ENCODE measurements at places on chromosomes 5 and 9.

DNA sequence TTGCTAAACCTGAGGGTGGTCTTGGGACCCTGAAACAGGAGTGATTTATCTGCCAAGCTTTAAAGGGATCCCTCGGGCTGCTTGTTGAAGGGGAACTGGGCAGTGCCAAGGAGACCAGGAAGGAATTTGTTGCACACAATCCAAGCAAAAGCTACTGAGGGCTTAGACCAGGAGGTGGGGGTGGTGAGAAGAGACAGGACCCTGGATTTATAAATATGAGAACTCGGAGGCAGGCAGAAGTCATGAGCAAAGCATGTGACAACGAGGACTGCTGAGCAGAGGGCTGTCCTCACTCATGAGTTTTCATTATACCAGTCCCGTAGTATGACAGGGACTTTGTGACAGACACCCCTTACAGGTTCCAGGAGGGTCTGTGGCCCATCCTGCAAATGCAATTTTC, 237.3 kb downstream of the DRD1 start:
- DNase-seq, result no peak

DNA sequence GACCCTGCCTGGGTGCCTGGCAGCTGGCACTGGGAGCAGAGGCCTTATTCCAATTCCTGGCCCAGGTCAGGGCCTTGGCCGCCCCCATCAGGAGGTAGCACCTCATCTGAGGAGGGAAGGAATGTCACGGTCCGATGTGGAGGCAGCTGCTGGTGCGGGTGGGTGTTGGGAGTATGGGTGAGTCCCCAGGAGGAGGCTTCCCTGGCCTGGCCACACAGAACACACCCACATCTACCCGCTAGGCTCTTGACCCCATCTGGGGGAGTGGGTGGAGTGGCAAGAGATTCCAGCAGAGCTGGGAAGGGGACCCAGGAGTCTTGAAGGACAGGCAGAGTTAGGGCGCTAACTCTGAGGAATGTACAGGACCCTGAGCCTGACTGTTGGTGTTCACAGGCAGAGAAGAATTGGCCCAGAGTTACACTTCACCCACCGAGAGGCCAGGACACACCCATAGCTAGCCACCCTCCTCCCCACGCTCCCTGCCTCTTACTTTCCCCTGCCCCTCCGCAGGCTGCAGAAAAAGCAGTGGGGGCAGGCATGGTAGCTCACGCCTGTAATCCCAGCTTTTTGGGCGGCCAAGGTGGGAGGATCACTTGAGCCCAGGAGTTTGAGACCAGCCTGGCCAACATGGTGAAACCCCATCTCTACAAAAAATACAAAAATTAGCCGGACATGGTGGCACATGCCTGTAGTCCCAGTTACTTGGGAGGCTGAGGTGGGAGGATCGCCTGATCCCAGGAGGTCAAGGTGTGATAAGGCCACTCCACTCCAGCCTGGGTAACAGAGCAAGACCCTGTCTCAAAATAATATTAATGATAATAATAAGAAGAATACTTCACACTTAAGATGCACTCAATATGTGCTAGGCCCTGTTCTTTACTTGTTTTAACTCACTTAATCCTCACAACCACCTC, 6.0 kb downstream of the OLFML2A start:
- no peak for DNase-seq

- DNase-seq, result no peak
Observed at GRCh38 chr5:156798201-156798600, 51.9 kb upstream of the PPP1R2B start.

GRCh38 chr9:135711391-135711790, 9.4 kb downstream of the KCNT1 start:
- DNase-seq, result no peak

- no peak for DNase-seq
Observed at GRCh38 chr9:70998962-70999361, 122.5 kb downstream of the TRPM3 start.

DNA sequence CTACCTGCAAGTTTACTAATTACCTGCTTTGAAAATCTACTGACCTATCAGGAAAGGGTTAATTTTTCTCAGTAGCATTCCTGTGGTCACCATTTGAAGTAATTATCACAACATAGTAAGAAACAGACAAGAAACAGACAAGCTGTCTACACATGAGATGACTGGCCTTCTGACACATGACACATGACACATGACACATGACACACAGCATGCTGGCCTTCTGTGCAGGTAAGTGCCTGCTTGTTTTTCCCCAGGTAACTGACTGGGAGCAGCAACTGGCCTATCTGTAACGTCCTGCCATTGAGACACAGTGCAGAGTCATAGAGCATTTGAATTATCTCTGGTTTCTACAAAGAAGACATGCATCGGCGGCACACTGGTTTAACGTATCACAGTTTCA, 222.4 kb downstream of the CTNND2 start:
- DNase-seq, result no peak

- no peak for DNase-seq
Observed at GRCh38 chr5:33371660-33372059, 69.1 kb upstream of the TARS1 start.

DNA sequence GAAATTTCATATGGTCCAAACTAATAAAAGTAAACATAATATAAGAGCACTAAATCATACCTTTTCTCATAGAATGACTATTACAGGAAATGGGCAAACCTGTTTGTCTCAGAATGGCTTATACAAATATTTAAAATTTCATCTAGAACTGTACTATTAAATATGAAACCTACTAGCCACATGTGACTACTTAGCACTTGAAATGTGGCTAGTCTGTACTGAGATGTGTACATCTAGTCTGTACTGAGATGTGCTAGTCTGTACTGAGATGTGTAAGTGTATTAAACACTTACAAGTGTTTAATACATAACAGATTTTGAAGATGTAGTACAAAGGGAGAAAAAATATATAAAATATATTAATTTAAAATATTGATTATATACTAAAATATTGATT, 22.4 kb downstream of the ABITRAM start:
- no peak for DNase-seq

- DNase-seq, result no peak
Observed at GRCh38 chr9:29004988-29005387, 1431.7 kb upstream of the C9orf72 start.

- DNase-seq, result no peak
Observed at GRCh38 chr9:114061830-114062474, 16.1 kb downstream of the AMBP start.

- DNase-seq, result no peak
Observed at GRCh38 chr9:97980918-97981845, 2.0 kb upstream of the ANP32B start.

DNA sequence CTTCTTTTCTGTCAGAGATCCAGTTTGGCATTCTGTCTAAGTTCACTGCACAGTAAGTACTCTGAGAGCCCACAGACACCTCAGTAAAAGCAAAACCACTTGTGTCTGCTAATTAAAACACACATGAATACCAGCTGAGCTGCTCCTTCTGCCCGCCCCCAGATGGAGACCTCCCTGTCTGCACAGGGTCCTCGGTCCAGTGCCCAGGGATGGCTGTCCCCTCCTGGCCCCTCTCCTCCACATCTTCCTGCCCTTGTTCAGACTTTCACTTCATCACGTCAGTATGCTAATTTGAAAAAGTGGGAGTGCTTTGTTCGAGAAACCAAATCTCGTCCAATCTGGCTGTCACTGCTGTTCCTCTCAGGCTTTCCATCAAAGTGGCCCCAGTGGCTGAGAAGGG, 43.5 kb downstream of the LIX1 start:
- no peak for DNase-seq

GRCh38 chr5:43582082-43583005, 20.6 kb upstream of the NNT start:
- no peak for DNase-seq

GRCh38 chr5:92945605-92946097, 635.4 kb downstream of the NR2F1-AS1 start:
- DNase-seq, result no peak

GRCh38 chr9:127546125-127546832, 65.8 kb upstream of the STXBP1 start:
- no peak for DNase-seq

- no peak for DNase-seq
Observed at GRCh38 chr5:11792621-11793020, 111.6 kb downstream of the CTNND2 start.

GRCh38 chr5:141870871-141871270, 7.3 kb downstream of the PCDH1 start:
- no peak for DNase-seq

- peak; percentile 73 for DNase-seq
Observed at GRCh38 chr9:97038611-97039513, at the start of gene CTSV. TSS of gene CTSV (minus strand) at chr9:97039142. CDS start at chr9:97038043, 1,099 bp downstream.

- no peak for DNase-seq
Observed at GRCh38 chr9:89865981-89866380, 261.2 kb downstream of the GADD45G start.

DNA sequence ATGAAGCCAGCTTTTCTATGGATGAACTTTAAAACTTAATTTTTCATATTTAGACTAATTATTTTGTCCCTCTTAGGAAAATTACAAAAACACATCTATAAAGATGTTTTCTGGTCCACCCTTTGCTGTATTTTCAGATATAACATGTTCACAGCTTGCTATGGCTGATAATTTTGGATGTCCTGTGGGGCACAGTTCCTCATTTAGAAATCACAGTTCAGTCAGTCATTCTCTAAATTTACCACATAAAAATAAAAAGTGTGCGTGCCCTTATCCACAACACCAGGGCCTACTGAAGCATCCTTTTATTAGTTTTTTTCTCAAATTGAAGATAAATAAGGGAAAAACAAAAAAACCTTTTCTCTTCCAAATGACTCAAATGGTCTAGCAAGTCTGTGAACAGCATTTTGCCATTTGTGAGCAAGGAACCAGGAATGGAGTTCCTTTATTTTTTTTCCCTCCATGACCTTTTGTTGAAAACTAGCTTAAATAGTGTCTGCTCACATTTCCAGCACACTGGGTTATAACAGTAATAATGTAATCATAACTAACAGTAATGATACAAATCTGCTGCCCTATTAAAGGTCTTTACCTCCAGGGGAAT, 87.1 kb downstream of the CEMIP2 start:
- DNase-seq, result no peak

GRCh38 chr9:2962471-2963172, 118.7 kb upstream of the PUM3 start:
- DNase-seq, result no peak

GRCh38 chr5:159412284-159413046, 82.2 kb upstream of the IL12B start:
- no peak for DNase-seq

DNA sequence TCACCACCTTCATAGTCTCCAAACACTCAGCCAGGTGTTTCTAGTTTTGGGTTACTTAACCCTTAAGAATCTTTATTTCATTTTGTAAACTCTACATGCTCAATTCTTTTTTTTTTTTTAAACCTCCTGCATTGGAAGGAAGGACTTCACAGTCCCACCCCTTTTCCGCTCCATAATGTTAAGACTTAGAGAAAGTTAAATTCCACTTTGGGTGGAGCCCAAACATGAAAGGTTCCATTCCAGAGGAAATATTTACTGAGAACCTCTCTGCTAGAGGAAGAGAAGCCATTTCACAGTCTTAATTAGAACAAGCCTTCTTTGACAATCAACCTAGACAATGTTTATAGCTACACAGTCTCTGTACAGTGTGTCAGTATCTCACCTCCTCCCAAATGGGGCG, 312.3 kb downstream of the MLLT3 start:
- no peak for DNase-seq

DNA sequence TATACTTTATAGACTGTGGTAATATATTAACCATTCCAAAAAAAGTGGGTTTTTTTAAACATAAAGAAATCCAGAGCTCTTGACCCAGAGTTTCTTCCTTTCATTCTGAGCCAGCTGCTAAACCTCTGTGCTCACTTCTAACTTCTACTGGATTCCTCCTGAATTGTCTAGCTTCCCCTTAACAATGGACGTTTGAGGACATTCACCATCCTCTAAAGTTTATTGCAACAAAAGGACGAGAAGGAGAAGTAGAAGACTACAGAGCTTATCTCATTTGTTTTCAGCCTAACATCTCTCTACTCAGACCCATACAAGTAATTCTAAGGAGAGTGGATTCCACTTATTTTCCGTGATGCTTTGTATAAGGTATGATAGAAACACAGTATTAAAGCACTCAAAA, 284.2 kb downstream of the MAST4 start:
- no peak for DNase-seq

GRCh38 chr5:62082370-62082801, 223.6 kb upstream of the KIF2A start:
- DNase-seq, result peak; percentile 29

- DNase-seq, result peak; percentile 6
Observed at GRCh38 chr9:126860077-126860756, at the start of gene ZBTB34. TSS of gene ZBTB34 (plus strand) at chr9:126860639. CDS start at chr9:126879400, 18,761 bp downstream.

DNA sequence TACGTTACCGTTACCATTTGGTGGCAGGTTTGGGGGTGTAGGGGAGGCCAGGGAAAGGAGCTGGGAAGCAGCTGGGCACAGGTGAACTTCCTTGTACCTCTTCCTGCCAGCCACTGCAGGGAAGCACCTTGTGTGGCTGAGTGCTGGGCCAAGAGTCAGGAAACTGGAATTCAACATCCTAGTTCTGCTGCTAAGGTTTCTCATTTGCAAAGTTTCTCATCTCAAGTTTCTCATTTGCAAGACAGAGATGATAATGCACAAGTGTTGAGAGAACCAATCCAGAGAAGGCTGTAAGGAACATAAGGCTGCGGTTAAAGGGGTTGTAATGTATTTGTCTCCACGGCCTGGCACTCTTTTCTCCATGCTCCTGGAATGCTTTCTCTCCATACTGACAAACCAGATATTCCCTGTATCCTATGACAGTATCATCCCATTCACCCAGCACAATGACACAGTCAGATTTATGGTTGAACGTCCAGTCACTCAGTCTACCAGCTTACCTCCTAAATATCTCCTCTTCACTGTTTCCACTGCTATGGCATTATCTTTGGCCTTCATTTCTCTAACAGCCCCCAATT, 33.6 kb upstream of the LARP1 start:
- no peak for DNase-seq

DNA sequence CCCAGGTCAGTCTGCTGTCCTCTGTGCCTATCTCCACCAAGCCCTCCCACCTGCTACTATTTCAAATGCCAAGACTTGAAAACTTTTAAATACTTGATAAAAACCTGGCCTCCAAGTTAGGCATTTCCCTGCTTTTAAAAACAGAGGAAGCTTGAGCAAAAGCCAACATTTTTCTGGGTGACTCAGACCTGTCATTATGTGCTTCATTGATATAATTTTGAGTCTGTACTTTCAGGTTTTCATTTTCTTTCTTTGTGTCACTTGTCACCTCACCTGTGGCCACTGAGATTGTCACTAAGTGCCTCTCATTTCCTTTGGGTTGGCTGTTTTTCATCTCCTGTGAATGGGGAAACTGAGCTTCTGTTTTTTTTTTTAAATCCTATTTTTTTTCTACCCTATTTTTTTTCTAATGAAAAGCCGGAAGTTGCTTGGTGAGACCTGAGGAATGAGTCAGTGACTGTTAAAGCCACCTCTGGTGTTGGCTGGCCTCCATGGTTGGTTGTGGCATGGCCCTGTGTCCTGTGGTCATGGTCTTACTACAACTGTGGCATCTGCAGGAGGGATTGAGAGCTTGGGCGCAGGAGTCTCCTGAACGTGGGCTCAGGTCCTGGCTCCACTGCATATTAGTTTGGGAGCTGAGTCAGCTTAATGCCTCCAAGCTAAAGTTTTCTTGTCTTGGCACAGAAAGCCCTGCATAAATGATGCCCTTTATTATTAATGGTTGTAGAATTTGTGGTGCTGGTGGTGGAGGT, 56.7 kb downstream of the ARHGAP26 start:
- DNase-seq, result peak; percentile 87

GRCh38 chr5:57332361-57332760, 150.2 kb downstream of the ACTBL2 start:
- no peak for DNase-seq

Measured in HCT116 (cell line).